ENCODE measurements at places on chromosomes 7 and 10. TPM values are rescaled to one million over a fixed set of nuclear protein-coding genes. Genes with fewer than 3 reads are reported as not detected.

ENO4 gene
- 3.7 TPM for polyA plus RNA-seq

WEE2 gene
- 0.19 TPM for polyA plus RNA-seq

DNA sequence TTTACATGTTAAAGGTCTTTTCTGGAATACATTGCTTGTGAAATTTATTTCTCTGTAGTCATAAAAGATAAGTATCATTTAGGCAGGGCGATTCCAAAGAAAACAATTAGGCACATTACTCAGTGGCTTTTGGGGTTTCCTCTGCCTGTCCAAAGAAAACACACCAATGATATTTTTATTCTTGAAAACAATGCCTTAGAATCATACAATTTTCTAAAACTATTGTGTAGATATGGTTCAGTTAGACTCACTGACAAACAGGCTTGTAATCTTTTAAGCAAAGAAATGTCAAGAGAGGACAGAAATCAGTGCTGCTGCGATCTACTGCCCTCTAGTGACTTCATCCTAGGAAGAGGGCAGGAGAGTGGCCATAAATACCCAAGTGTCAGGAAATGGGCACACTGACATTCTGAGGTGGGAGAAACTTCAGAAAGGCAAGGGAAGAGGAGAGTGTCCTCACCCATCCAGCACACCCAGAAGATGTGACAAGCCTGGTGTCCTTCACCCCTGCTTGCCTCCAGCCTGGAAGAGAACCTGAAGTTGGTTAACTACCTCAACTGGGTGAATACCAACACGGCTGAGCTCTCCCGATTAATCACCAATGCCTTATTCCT lies 120.5 kb downstream of the GALNT11 start:
- DNase-seq, result peak; percentile 7

GRCh38 chr10:43691485-43691884 lies 42.8 kb upstream of the ZNF32 start:
- DNase-seq, result no peak

- DNase-seq, result no peak
Observed at GRCh38 chr10:126921974-126922525, 16.8 kb downstream of the DOCK1 start.

DNA sequence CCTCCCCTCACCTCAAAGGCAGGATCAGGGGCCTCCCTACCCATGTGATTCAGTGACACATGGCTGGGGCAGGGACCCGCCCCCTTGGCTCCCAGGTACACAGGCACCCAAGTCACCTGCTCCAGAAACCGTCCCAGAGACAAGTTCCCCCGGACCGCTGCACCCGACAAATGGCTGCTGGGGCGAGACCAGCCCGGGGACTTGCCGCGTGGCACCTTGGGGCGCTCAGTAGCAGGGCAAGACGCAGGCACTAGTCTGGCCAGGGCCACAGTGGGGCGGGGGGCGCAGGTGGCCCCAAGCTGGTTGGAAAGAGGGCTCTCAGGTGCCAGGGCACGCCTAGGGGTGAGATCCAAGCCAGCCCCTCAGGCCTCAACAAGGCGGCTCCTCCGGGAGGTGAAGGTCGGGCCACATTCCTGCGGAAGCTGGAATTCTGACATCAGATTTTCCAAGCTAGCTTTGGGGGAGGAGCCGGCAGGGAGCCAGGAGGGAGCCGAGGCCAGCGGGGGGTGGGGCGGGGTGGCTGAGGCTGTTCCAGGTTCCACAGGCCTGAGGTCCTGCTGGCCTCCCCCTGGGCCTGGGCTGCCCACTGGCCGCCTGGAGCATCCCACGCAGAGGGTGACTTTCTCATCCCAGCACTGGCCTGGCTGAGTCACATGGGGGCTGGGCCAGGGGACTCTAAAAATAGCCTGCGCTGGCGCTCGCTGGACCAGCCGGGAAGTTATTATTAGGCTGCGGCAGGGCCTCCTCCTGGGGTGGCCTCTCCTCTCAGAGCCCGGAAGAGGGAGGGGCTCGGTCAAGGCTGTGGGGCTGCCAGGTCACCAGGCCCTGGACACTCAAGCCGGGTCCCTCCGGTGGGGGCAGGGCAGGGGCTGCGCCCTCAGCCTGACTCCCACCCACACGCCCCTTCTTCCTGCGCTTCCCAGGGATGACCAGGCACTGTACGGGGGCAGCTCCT lies 20.5 kb upstream of the INPP5A start:
- DNase-seq, result peak; percentile 93

- DNase-seq, result no peak
Observed at GRCh38 chr10:73113551-73113950, 3.3 kb downstream of the NUDT13 start.

- peak; percentile 68 for DNase-seq
Observed at GRCh38 chr7:28955718-28956607, 2.2 kb downstream of the TRIL start.
